ENCODE measurements at places on chromosomes 1 and 21.

GRCh38 chr1:174841747-174842146 is 158.0 kb upstream of the CACYBP start:
- DNase-seq, result no peak

DNA sequence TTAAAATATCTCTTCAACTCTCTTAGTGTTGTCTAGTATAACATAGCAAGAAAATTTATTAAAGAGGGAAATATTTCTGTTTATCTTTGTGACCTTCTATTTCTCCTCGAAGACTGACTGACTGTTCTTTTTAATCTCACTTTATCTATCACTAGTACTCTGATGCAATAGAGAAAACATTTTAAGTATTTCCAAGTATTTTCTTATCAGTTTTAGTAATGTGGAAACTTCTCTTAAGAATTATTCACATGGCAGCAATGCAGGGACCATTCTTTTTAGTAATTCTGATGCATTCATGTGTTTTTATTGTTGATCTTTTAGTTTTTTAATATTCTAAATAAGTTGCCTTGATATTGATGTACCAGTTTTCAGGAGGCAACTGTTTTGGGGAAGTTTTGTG is 115.7 kb downstream of the NEK7 start:
- DNase-seq, result no peak

DNA sequence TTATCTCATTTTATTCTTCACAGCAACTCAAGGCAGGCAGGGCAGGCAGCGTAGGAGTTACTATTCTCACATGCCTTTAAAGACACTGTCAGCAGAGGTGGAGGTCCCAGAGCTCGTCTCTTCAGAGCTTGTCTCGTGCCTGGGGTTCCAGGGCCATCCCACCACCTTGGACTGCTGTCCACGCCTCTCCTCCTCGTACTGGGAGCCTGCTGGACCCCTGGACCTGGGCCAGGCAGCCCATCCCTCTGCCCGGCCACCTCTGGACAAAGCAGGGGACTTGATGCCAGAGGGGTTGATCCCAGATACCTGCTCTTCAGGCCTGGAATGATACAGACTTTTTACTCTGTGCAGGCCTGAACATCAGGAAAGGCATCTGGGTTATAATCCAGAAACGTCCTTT is 546.8 kb downstream of the KIF26B start:
- DNase-seq, result no peak

- DNase-seq, result no peak
Measured at GRCh38 chr1:207412845-207413244, 41.3 kb upstream of the CR2 start.

GRCh38 chr1:228289239-228289849 is 81.5 kb downstream of the OBSCN start:
- DNase-seq, result no peak

GRCh38 chr1:2199042-2199810 is 4.7 kb upstream of the FAAP20 start:
- DNase-seq, result peak; percentile 97

GRCh38 chr1:100428160-100428559 is 75.9 kb downstream of the CDC14A start:
- no peak for DNase-seq

DNA sequence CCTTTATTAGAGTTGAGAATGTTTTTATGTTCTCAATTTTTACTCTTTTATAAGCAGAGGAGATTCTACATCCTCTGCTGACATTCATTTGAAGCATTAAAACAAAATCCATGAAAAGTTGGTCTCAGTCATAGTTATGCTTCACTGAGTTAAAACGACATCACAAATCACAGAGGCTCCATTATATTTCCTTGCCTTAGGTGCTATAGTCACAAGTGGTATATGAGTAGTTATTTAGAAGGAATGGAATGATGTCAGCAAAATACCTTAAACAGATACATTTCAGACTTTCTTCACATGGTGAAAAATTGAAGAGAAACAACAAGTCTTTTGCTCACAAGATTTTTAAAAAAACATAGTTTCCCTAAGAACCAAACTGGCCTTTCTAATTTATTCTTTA is 11.7 kb upstream of the METTL13 start:
- DNase-seq, result no peak

DNA sequence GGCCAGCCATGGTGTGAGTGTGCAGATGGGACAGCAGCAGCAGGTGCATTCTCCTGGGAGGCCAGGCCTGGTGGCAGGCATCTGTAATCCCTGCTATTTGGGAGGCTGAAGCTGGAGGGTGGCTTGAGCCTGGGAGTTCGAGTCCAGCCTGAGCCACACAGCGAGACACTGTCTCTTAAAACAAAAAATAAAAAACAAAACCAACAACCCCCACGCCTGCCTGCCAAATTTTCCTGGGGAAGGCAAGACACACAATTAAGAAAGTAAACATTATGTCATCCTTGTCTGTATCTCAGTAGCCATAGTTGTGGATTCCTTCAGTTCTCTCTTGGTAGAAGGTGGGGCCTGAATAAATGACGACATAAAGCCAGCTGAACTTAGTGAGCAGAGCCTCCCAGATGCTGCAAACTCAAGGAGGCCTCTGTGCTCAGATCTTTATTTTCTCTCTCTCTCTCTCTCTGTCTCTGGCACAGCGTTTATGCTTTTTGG is 57.6 kb upstream of the CD34 start:
- no peak for DNase-seq

GRCh38 chr1:216005916-216006315 is 417.3 kb downstream of the USH2A start:
- no peak for DNase-seq

DNA sequence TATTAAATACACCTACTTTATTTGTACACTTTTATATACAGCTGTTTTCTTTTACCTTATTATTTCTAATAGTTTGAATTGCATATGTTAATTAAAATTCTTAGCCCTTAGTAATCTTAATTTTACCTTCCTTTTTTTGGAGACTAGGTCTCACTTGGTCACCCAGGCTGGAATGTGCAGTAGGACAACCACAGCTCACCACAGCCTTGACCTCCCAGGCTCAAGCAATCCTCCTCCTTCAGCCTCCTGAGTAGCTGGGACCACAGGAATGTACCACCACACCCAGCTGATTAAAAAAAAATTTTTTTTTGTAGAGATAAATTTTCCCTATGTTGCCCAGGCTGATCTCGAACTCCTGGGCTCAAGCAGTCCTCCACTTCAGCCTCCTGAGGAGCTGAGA is 15.0 kb upstream of the SDC3 start:
- no peak for DNase-seq

DNA sequence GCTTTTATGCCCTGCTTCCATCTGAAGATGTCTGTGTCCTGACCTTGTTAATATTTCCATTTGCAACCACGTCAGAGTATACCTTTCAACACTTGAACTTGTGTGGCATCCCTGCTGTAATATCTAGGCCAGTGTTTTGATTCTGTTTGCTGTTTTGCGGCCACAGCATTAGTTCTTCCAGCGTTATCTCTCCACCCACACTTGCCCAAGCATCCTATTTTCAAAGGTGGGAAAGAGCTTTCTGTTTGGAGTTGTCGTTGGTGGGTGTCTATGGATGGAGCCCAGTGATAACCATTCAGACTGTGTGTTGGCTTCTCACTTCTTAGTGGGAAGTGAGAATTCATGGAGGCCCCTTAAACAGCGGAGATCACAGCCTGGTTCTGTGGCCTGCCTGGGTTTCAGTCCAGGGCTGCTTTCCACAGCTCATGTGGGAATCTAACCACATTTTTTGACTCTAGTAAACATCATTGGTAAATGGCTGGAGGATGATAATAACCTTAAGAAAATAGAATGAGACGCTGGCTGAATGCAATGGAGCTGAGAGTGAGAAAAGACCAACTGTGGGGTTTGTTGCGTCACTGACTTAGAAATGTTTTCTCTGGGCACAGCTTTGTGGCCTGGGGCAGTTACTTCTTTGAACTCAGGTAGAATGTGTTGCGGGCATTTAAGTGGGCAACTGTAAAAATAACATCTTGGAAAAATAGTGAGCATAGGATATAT is 7.6 kb downstream of the TENT5C start:
- no peak for DNase-seq

DNA sequence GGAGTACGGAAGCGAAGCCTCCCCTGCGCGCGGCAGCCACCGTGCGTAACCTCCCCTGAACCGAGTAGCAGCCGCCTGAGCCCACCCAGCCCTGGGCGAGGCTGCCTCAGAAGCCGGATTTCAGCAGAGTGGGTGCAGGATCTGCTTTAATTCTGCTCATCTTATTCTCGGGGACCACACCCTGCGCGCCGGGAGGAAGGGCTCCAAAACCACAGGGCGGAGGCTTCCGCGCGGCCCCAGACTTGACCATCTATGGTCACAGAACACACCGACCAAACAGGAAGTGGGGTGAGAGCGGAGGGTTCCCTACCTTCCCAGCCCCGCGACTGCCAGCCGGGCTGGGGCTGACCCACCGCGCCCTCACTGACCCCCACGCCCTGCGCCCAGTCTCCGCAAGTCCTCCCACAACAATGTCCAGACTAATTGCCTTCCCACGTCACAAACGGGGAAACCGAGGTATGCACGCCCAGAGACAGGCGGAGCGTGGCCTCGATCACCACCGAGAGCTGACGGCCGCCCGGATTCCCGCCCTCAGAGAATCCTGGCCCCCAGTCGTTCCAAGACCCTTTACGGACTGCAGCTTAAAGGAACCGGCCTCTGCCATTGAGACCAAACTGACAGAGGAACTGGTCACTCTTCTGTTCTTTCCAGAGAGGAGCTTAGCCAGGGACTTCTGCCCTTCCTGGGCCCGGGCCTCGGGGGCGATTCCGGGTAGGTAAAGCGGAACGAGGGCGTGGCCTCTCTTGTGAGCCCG is 595 bp upstream of the CAP1 start:
- peak; percentile 92 for DNase-seq

DNA sequence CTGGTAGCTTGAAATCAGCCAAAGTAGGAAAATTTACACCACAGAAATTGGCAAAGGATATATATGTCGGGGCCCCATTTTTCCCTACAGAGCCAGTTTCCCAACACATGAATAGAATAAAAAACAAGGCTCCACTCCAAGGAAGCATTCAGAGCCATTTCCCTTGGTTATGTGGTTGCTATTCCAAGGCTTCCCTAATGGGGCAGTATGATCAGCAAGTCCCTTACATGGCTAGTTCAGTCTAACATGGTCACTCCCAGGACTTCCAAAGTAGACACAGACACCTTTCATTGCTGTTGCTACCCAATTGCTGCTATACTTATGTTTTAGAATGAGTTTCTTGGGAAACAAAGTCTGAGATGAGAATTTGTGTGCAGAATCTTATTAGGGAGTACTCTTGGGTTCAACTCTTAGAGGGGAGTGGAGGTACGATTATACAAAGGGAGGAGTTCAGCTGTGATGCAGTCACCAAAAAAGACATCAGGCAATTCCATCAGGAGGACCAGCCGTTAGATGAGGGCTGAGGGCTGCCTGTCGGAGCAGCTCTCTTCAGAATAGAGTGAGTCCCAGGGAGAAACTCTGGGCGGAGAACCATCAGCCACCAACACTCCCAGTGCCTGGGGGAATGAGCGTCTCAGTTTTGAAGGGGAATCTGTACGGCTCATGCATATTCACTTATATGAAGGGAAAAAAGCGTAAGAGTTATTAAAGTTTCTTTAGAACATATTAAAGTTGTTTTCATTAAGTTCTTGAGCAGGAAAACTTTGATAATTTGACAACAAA is 92.9 kb downstream of the C21orf91 start:
- DNase-seq, result no peak

DNA sequence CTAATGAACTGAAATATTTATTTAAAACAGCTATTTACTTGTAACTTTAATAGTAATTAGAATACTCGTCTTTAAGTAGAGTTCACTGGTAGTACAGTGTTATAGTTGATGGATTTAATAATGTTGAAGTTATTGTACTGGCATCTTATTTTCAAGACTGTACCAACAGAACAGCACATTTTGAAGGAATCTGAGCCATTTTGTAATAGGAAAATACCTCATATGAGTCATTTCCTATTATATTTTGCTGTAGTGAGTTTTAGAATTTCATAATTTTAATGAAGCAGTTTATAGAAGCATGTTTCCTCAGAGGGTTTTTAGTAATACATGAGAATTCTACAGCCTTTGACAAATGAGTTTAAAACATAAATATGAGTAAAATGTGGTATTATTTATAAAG is 258.3 kb downstream of the OLFM3 start:
- DNase-seq, result no peak

GRCh38 chr1:24261977-24262376 is 57.2 kb upstream of the GRHL3 start:
- DNase-seq, result no peak

DNA sequence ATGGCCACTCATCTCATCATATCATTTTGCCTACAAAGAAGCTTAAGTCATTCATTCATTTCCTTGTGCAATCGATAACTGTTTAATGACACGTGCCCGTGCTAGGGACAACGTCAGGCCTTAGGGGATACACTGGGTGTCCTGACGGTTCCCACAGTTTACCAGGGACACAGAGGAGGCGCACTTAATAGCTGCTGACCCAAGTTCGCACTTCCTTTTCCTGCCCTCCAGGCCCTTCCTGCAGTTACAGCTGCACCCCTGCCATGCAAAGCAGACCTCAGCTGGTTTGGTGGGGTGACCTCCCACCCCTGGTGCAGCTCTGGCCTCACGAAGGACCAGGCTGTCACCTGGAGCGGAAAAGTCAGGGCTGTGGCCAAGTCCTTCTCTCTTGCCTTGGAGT is 4.2 kb downstream of the SPATA21 start:
- no peak for DNase-seq

DNA sequence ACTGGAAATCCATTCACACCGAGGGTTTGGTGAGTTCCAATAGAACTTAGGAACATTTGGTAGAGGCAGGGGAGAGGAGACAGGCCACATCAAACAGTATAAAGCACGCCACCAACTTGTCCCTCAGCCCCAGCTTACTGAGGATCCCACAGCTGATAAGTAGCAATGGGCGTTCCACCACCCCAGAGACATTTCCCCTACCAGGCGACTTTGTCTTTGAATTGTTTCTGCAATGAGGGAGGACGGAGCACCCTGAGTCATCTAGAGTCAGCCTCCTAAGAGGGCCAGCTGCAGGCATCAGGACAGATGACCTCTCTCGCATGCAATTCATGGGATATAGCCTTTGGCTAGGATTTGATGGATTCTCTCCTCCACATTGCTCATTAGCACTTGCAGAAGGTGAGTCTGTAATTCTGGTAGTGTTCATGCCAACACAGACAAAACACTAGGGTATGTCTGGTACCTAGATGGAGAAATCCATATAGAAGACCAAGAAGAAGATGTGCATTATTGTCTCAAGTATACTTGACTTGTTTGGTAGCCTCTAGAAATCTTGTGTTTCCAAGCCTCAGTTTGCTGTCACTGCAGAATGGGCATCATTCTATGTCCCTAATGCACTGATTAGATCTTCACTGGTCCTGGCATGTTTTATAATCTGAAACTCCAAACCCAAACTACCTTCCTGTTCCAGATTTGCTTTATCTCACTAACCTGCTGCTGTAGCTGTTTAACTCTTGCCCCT is 69.0 kb downstream of the RRAGC start:
- no peak for DNase-seq

DNA sequence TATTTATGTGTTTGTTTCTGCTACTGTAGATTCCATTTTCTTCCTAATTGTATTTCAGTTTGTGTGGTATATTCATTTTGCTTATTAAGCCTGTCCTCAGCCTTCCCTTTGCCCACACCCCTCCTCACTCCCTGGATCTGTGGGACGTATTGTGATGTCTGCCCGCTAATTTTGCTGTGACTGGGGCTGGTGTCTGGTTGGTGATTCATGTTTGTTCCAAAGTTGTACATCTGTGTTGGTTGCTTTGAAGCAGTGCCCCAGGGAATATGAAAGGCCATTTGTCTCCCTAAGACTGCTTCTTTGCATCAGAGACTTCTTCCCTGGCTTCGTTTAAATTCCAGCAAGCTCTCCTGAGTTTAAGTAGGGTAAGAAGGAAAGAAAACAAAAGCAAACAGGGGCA is 289.5 kb upstream of the SGIP1 start:
- DNase-seq, result no peak
